IPS DF 6.9 (cell line): ENCODE measurements at places on chromosomes 5 and 9.

DNA sequence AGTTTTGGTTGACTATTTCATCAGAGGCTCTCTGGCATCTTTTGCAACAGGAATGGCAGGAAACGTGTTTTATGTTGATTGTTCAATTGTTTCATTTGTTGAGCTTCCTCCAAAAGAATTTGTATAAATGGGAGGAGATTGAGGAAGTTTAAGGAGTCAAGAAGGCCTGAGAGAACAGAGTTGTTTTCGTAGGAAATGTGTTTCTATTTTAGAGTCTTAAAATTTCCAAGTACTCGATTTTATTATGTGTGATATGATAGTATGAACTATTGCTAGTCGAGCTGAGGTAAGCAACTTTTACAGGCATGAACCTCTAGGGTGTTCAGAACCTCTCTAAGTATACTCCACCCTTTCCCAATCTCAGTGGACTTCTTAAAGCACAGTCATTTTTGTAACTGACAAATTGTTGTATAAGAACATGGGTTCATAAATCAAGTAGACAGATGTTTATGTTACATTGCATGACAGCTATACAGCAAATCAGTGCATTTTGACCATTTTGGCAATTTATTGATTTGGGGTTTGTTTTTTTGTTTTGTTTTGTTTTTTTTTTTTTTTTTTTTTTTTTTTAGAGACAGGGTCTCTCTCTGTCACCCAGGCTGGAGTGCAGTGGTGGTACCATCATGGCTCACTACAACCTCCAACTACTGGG, 47.4 kb downstream of the POLK start:
- no peak for DNase-seq
- H3K27ac ChIP-seq: no peak overlapping the region
- no peaks in the 10 kb centered on the region for H3K27me3 ChIP-seq
- no peaks in the 10 kb centered on the region for H3K36me3 ChIP-seq
- H3K4me1 ChIP-seq: no peaks in the 10 kb centered on the region

DNA sequence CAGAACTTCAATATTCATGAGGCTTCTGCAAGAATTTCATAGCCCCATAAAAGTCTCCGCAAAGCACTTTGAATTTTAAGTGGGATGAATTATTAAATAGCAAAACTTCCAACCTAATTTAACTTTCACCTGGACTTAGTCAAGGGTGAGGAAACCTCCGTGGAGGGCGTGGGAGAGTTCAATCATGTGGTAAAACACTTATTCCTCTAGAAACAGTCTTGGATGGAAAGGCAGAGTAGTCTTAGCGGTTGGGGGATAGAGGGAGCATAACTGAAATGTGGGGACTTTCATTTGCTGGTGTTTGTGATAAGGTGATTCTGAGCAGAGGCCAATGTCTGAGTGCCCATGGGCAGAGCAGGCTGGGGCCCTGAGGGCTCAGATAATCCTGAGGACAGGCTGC, 241.9 kb downstream of the IRX1 start:
- no peaks in the 10 kb centered on the region for H3K4me1 ChIP-seq
- H3K27ac ChIP-seq: no peak overlapping the region
- DNase-seq: no peak

DNA sequence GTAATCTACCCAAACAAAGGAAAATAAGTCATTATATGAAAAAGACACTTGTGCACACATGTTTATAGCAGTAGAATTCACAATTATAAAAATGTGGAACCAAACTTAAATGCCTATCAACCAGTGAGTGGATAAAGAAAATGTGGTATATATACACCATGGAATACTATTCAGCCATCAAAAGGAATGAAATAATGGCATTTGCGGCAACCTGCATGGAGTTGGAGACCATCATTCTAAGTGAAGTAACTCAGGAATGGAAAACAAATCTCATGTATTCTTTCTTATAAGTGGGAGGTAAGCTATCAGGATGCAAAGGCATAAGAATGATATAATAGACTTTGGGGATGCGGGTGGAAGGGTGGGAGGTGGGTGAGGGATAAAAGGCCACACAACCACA, 34.6 kb downstream of the SLC12A2 start:
- H3K36me3 ChIP-seq: no peaks in the 10 kb centered on the region
- H3K4me1 ChIP-seq: no peaks in the 10 kb centered on the region
- no peaks in the 10 kb centered on the region for H3K27me3 ChIP-seq
- H3K4me3 ChIP-seq: no peak overlapping the region
- H3K27ac ChIP-seq: no peak overlapping the region

GRCh38 chr9:99577351-99577750, 244.3 kb upstream of the NR4A3 start:
- no peak overlapping the region for H3K27ac ChIP-seq
- DNase-seq: no peak
- H3K27me3 ChIP-seq: no peaks in the 10 kb centered on the region
- no peaks in the 10 kb centered on the region for H3K36me3 ChIP-seq
- peaks cover 2% of the 10 kb centered on the region; the same call in 1 of the 2 replicates for H3K4me1 ChIP-seq

DNA sequence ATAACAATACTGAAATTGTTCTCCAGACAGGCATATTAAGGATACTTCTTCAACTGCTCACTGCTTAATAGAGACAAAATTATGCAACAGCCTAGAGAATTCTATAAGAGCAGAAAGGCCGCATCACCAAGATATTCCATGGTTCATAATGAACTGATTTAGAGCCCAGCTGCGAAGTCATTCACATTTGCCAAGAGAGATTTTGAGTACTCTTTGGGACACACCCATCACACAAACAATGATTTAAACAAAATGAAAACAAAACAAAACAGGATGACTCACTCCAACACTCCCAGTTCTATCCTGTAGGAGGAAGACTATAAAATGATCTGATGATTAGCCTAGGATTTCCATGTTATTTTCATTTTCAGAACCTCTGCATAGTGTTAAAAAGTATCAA, 145.7 kb upstream of the GNA14 start:
- H3K36me3 ChIP-seq: no peaks in the 10 kb centered on the region
- 0 out of 2 replicates have a peak, but pooled peaks cover 1% of the 10 kb centered on the region for H3K4me1 ChIP-seq
- H3K4me3 ChIP-seq: no peak overlapping the region
- no peaks in the 10 kb centered on the region for H3K27me3 ChIP-seq
- no peak overlapping the region for H3K27ac ChIP-seq
- DNase-seq: no peak

- H3K4me3 ChIP-seq: no peak overlapping the region
- no peak overlapping the region for H3K27ac ChIP-seq
- no peaks in the 10 kb centered on the region for H3K36me3 ChIP-seq
- no peak for DNase-seq
- no peaks in the 10 kb centered on the region for H3K27me3 ChIP-seq
- no peaks in the 10 kb centered on the region for H3K4me1 ChIP-seq
Observed at GRCh38 chr9:8653855-8654254, 854.3 kb upstream of the DMAC1 start.

DNA sequence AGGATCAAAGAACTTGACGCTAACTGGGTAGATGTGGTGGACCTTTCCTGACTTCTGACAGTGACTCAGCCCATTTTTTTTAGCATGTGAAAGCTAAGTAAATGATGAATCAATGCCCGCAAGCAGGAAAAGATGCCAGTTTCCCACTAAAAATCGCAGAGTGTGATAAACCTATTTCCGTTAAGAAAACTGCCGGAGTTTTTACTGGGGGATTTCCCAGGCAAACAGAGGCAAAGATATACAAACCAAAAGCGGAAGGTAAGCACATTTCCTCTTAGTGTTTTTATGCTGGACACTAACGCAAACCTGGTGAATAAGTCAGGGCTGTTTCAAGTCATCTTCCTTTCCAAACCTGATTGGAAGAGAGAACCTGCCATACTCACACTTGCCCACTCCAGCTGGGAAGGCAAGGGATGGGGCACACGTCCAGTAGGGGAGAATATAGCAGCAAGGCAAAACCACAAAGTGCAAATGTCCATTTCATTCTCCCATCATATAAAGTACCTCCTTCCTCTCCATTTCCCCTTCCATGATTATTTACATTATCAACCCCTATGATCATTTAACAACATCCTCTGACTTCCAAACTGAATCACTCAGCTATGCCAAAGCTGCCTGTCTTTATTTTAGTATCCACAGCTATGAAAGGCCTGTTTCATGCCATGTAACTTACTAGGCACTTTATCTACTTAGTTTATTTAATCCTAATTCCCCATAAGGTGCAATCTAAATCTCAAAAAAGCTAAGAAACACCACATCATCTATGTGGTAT, 349.7 kb upstream of the RFX3 start:
- H3K36me3 ChIP-seq: no peaks in the 10 kb centered on the region
- no peaks in the 10 kb centered on the region for H3K27me3 ChIP-seq
- no peak overlapping the region for H3K4me3 ChIP-seq
- peaks cover 4% of the 10 kb centered on the region; the same call in 1 of the 2 replicates for H3K4me1 ChIP-seq

- H3K36me3 ChIP-seq: peaks cover 16% of the 10 kb centered on the region; the same call in 1 of the 2 replicates
- H3K4me1 ChIP-seq: no peaks in the 10 kb centered on the region
- H3K27ac ChIP-seq: no peak overlapping the region
- no peak for DNase-seq
Observed at GRCh38 chr5:83549674-83550073, 78.1 kb downstream of the VCAN start.

DNA sequence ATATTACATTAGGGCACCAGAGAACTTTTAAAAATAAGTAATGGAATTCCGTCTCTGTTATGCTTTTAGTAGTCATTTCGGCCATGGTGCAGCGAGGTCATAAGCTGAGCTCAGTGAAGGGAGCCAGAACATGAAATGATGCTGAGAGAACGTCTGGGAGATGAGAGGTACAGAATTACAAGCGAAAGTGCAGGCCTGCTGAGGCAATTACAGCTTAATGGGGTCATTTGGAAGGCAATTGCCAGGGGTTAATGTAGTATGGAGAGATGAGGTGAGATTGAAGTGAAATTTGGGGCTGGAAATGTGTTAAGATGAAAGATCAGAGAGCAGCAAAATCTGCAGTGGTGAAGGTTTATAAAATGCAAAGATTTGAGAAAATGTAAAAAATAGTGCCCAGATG, 96.5 kb downstream of the PBX3 start:
- H3K4me3 ChIP-seq: no peak overlapping the region
- H3K4me1 ChIP-seq: peaks cover 5% of the 10 kb centered on the region; the same call in 1 of the 2 replicates
- no peak overlapping the region for H3K27ac ChIP-seq
- no peaks in the 10 kb centered on the region for H3K27me3 ChIP-seq

- no peaks in the 10 kb centered on the region for H3K4me1 ChIP-seq
- H3K36me3 ChIP-seq: no peaks in the 10 kb centered on the region
- H3K27me3 ChIP-seq: no peaks in the 10 kb centered on the region
Observed at GRCh38 chr5:114427204-114427603, 65.3 kb downstream of the KCNN2 start.

- H3K4me1 ChIP-seq: peaks cover 9% of the 10 kb centered on the region; the same call in 1 of the 2 replicates
- H3K36me3 ChIP-seq: no peaks in the 10 kb centered on the region
- H3K27me3 ChIP-seq: no peaks in the 10 kb centered on the region
- H3K27ac ChIP-seq: no peak overlapping the region
- H3K4me3 ChIP-seq: no peak overlapping the region
Observed at GRCh38 chr9:94911986-94912635, 185.6 kb downstream of the AOPEP start.

DNA sequence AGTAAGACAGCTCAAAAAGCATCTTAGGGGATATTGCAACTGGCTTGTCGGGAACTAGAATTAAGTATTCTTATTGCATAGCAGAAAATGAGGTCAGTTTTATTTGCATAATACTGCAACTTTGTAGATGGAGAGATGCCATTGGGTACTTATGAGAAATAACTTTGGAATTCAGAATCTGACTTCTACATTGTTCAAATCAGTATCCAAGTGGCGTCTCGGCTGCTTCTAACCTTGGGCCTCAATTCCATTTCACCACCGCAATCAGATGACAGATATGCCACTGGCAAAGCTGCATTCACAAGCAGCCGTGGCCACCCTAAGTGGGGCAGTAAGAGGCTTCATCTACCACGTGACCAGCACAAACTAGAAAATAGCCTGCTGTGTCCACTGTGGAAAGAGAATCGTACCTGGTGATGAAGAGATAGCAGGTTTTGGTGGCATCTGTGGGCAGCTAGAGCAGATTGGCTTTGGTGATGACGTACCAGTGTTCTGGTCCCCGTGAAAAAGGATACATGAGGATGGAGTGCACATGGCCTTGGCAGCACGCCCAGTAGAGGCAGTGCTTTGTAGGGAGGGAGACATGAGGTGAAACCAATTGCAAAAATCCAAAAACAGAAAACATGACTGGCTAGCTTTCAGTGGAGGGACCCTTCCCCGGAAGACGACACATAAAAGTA, 116.6 kb downstream of the KLHL3 start:
- H3K27ac ChIP-seq: no peak overlapping the region
- H3K4me3 ChIP-seq: no peak overlapping the region
- no peak for DNase-seq
- H3K36me3 ChIP-seq: 0 out of 2 replicates have a peak, but pooled peaks cover 2% of the 10 kb centered on the region
- no peaks in the 10 kb centered on the region for H3K27me3 ChIP-seq

DNA sequence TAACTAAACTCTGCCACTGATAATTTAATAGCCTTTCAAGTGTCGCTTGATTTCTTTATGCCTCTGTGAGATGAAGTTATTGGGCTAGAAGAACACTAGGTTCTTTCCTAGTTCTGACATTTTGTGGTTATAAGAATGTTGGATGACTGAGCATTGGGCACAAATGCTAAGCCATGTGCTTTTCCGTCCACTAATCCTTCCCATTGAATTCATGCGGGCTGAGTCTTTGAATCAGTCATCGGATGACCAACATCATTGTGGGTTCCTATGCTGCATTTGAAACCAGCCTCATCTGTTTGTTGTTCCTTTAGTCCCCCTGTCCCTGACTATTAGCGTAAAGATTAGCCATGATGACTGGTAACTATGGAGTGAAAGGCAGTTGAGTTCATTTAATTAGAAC, 58.5 kb downstream of the ALDH1A1 start:
- no peak overlapping the region for H3K4me3 ChIP-seq
- no peaks in the 10 kb centered on the region for H3K4me1 ChIP-seq

DNA sequence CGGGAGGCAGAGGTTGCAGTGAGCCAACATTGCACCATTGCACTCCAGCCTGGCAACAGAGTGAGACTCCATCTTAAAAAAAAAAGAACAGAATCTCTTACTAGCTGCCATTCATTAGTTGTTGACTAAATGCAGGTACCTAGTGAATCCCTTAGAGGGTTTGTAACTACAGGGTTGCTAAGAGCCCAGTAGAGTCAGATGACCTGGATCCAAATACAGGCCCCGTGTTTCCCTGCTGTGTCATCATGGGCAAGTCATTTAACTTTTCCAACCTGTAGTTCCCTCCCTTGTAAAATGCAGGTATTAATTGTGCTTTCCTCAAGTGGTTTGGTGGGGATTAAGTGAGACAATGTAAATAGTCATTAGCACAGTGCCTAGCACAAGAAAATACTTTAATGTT, 32.8 kb downstream of the PLAC8L1 start:
- no peaks in the 10 kb centered on the region for H3K36me3 ChIP-seq
- no peaks in the 10 kb centered on the region for H3K27me3 ChIP-seq
- H3K4me3 ChIP-seq: no peak overlapping the region

DNA sequence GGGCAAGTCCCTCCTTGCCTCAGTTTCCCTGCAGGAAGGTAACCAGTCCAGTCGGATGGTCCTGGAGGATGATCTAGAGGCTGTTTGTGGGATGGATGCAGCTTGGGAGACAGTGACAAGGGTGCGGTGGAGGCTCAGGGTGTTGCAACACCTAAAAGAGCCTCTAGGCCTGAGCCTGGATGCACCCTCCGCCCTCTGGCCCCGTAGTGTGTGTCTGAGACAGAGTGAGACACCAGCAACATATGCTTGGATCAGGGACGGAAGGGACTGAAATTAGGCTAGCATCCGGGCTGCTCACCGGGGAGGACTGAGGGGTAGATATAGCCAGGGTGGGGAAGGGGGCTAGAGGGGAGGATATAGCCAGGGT, 1.1 kb downstream of the CRAT start:
- H3K27ac ChIP-seq: no peak overlapping the region
- no peak overlapping the region for H3K4me3 ChIP-seq
- no peaks in the 10 kb centered on the region for H3K4me1 ChIP-seq
- H3K36me3 ChIP-seq: no peaks in the 10 kb centered on the region

GRCh38 chr5:999032-999501, 9.5 kb upstream of the NKD2 start:
- no peak for DNase-seq
- peaks cover 4% of the 10 kb centered on the region; the same call in 1 of the 2 replicates for H3K4me1 ChIP-seq
- H3K27ac ChIP-seq: no peak overlapping the region
- peaks cover 4% of the 10 kb centered on the region; the same call in 1 of the 2 replicates for H3K27me3 ChIP-seq
- H3K36me3 ChIP-seq: no peaks in the 10 kb centered on the region
